ENCODE measurements at places on chromosomes 2 and 18. TPM values are rescaled to one million over a fixed set of nuclear protein-coding genes. Genes with fewer than 3 reads are reported as not detected.

DNA sequence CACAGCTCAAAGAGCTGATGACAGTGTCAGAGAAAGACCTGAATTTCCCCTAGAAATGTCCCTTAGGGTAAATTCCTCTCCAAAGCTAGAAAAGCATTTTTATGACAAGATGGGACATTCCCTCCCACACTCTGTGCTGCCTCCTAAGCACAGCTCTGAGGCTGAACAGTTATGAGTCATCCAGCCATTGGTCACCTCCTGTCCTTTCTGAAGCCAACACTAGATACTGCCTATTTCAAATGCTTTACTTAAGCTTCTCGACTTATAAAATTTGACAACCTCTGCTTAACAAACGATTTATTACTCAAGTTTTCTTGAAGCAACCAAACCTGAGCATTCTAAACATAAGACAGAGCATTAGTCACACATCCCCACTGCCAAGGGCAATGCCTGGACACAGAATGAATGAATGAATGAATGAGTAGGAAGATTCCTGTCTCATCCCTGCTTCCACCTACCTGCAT is 35.4 kb downstream of the B4GALT6 start:
- DNase-seq, result no peak

DNA sequence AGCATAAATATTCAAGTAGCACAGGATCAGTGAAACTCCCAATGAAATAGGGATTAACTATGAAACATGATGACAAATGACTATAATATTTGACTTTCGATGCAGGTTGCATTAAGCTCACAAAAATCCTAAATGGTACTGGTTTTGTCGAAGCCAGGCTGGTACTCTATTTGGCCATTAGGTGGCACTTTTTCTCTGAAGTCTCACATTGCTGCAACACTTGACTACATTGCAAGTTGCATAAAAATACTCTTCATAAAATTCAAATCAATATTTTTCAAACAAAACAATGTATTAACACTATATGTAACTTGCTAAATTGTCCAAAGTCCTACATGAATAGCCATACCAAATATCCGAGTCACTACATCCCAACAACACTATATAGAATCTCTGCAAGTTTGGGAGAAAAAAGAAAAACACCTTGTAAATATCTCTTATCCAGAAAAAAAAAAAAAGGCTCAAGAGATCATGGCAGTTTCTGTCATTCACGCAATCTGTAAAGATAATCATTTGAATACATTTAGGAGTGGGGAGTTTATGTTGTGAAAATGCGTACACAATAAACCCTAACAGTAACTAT is 9.5 kb downstream of the RTTN start:
- no peak for DNase-seq

DNA sequence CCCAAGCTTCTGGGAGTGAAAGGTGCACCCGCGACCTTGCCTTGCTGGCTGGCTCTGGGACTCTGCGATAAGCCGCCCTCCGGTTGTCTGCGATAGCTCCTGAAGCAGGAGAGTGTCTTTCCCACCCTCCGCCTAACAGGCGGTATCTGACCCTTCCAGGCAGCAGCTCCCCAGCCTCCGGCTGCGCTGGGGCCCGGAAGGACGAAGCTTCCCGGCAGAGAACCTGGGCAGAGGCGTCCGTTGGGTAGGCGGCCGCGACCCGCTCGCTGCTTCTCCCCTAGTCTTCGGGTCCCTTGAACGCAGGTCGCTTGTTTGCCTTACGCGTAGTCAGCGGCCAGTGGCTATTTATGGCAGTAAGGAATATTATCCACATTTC is 446 bp upstream of the RHBDD1 start:
- DNase-seq, result no peak

DCDC2C gene
- total RNA-seq, result 13.1 TPM

DNA sequence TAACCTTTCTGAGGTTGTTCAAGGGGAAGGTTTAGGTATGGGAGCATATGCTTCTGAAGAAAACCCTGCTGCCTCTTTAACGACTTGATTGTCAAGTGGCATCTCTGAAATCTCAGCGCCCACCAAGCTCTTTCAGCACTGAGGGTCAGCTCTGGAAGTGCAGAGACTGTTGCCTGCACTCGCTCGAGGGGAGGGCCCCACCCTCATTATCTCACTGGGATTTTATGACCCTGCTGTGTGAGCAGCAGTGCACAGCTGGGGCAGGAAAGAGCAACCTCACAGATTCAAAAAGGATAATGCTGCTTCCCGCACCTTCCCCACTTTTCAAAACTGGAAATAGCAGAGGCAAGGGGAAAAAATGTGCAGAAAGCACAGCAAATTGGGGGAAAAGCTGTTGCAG is 56.9 kb upstream of the SPRED2 start:
- DNase-seq, result no peak

PDE11A gene
- 0.28 TPM for total RNA-seq

GRCh38 chr18:34386803-34387202 is 162.1 kb upstream of the NOL4 start:
- DNase-seq, result no peak

DNA sequence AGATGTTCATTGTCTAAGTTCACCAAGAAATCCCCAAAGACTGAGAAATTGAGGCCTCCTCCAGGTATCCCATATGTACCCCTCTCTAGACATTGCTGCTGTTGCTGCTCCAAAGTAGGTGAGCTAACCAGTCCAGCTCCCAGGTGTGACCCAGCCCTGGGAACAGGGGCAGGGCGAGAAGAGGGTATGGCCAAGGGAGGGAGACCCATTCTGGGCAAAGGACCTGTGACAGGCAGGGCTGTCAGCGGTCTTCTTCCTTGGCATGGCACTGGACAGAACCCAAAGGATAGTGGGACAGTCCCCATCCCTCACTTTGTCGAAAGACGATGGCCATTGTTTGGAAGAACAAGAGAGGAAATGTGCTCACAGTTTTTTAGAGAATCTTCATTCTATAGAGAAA is 7.2 kb upstream of the INO80C start:
- DNase-seq, result no peak

- DNase-seq, result no peak
Observed at GRCh38 chr2:134260713-134261112, 6.8 kb downstream of the MGAT5 start.
